A549 treated with Mapracorat at 1 μM for 4 hours (cell line): ENCODE measurements at places on chromosomes 11 and 22. TPM values are rescaled to one million over a fixed set of nuclear protein-coding genes. Genes with fewer than 3 reads are reported as not detected.

Gene C22orf31
- not detected in 5 replicates for total RNA-seq

Gene ZNHIT2
- 13.6 to 22.7 TPM (median 21.9 TPM) in 5 replicates for total RNA-seq

Gene ANO3
- 0.04 to 0.10 TPM in 2 of 5 replicates, not detected in the others for total RNA-seq

Gene MUC6
- 0.01 to 0.02 TPM in 2 of 5 replicates, not detected in the others for total RNA-seq

Gene CARNS1
- total RNA-seq, result 0.08 to 0.21 TPM (median 0.13 TPM) in 5 replicates

Gene FAM181B
- total RNA-seq, result 0.04 to 0.08 TPM (median 0.05 TPM) in 4 of 5 replicates, not detected in the other

Gene CRYBB3
- total RNA-seq, result not detected in 5 replicates

Gene MMP7
- 21.9 to 32.0 TPM (median 23.4 TPM) in 5 replicates for total RNA-seq

Gene APOBEC3H
- 0.14 to 0.65 TPM (median 0.63 TPM) in 3 of 5 replicates, not detected in the others for total RNA-seq

Gene PDGFD
- 6.1 to 8.6 TPM (median 7.6 TPM) in 5 replicates for total RNA-seq

Gene APOA5
- total RNA-seq, result not detected in 5 replicates

Gene TMEM86A
- 0.34 to 0.59 TPM (median 0.42 TPM) in 5 replicates for total RNA-seq

Gene MRE11
- total RNA-seq, result 12.1 to 15.9 TPM (median 14.6 TPM) in 5 replicates

Gene TRIM51
- not detected in 5 replicates for total RNA-seq

Gene PGGHG
- 6.8 to 14.5 TPM (median 11.5 TPM) in 5 replicates for total RNA-seq

Gene TSPAN32
- not detected in 5 replicates for total RNA-seq

Gene ACRV1
- 0.17 TPM in 1 of 5 replicates, not detected in the others for total RNA-seq

Gene MPZL3
- total RNA-seq, result 0.13 to 0.41 TPM (median 0.36 TPM) in 5 replicates

Gene CSNK1E
- 87.7 to 107 TPM (median 103 TPM) in 5 replicates for total RNA-seq

Gene MN1
- 2.4 to 3.5 TPM (median 3.1 TPM) in 5 replicates for total RNA-seq

Gene OR56B4
- not detected in 5 replicates for total RNA-seq

Gene GLYATL2
- 0.24 TPM in 1 of 5 replicates, not detected in the others for total RNA-seq

Gene POU2F3
- total RNA-seq, result not detected in 5 replicates

Gene FBLN1
- total RNA-seq, result 38.0 to 57.3 TPM (median 52.2 TPM) in 5 replicates

Gene POU2AF2
- total RNA-seq, result not detected in 5 replicates

Gene SLC25A45
- total RNA-seq, result 10.3 to 15.7 TPM (median 13.4 TPM) in 5 replicates

Gene MPZL2
- total RNA-seq, result 0.09 to 0.11 TPM in 2 of 5 replicates, not detected in the others

Gene OR4D5
- total RNA-seq, result not detected in 5 replicates

Gene SCGB1D1
- not detected in 5 replicates for total RNA-seq

Gene TTC9C
- 28.9 to 34.9 TPM (median 31.7 TPM) in 5 replicates for total RNA-seq

Gene LAYN
- total RNA-seq, result 3.8 to 4.5 TPM (median 4.3 TPM) in 5 replicates

Gene OR4C6
- not detected in 5 replicates for total RNA-seq

Gene SAA4
- total RNA-seq, result not detected in 5 replicates

Gene ABCC8
- 5.7 to 9.5 TPM (median 7.6 TPM) in 5 replicates for total RNA-seq
